Activated CD4-positive, alpha-beta memory T cell treated with anti-CD3 and anti-CD28 coated beads for 36 hours (primary cell): ENCODE measurements at places on chromosomes 11 and 22. TPM values are rescaled to one million over a fixed set of nuclear protein-coding genes. Genes with fewer than 3 reads are reported as not detected.

Gene CD3E
- total RNA-seq, result 488 TPM

DNA sequence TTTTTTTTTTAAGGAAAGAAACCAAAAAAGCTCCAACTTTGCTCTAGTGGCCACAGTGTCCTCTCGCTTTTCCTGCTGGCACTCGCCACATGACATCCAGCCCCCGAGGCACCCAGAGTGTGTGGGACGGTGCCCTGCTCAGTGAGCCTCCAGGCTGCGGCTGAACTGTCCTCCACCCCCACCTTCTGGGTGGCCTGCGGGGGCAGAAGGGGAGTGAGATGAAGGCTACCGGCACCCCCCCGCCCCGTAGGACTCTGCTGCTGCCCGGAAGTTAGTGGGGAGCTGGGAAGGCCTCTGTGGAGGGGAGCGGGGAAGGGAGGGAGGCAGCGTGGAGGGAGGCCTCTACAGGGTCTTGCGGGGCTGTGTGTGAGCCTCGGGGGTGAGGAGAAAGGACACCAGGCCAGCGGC lies 264.4 kb downstream of the CTTN start:
- no peaks in the 10 kb centered on the region for H3K4me1 ChIP-seq
- DNase-seq, result no peak
- H3K27ac ChIP-seq, result no peak overlapping the region
- peaks cover 32% of the 10 kb centered on the region for H3K27me3 ChIP-seq

Gene IRF7
- 80.7 TPM for total RNA-seq

GRCh38 chr11:85752201-85752889 lies 58.6 kb downstream of the SYTL2 start:
- peaks cover 6% of the 10 kb centered on the region for H3K36me3 ChIP-seq
- peaks cover 3% of the 10 kb centered on the region for H3K27me3 ChIP-seq
- DNase-seq, result peak; percentile 33
- H3K4me1 ChIP-seq, result peaks cover 91% of the 10 kb centered on the region

Gene BRSK2
- total RNA-seq, result 0.64 TPM

- H3K36me3 ChIP-seq, result no peaks in the 10 kb centered on the region
- no peak for DNase-seq
- peaks cover 5% of the 10 kb centered on the region for H3K27me3 ChIP-seq
- H3K4me3 ChIP-seq, result no peak overlapping the region
Measured at GRCh38 chr22:48069256-48069655, 1306.8 kb downstream of the TBC1D22A start.

Gene SGSM1
- 0.38 TPM for total RNA-seq

- no peak overlapping the region for H3K4me3 ChIP-seq
- no peak for DNase-seq
- no peaks in the 10 kb centered on the region for H3K4me1 ChIP-seq
Measured at GRCh38 chr11:73249853-73250783, 22.0 kb upstream of the P2RY6 start.

- no peak overlapping the region for H3K27ac ChIP-seq
- DNase-seq, result no peak
- H3K4me1 ChIP-seq, result no peaks in the 10 kb centered on the region
- H3K4me3 ChIP-seq, result no peak overlapping the region
- H3K36me3 ChIP-seq, result no peaks in the 10 kb centered on the region
- no peaks in the 10 kb centered on the region for H3K27me3 ChIP-seq
Measured at GRCh38 chr11:111352935-111353710, 26.0 kb downstream of the POU2AF1 start.

DNA sequence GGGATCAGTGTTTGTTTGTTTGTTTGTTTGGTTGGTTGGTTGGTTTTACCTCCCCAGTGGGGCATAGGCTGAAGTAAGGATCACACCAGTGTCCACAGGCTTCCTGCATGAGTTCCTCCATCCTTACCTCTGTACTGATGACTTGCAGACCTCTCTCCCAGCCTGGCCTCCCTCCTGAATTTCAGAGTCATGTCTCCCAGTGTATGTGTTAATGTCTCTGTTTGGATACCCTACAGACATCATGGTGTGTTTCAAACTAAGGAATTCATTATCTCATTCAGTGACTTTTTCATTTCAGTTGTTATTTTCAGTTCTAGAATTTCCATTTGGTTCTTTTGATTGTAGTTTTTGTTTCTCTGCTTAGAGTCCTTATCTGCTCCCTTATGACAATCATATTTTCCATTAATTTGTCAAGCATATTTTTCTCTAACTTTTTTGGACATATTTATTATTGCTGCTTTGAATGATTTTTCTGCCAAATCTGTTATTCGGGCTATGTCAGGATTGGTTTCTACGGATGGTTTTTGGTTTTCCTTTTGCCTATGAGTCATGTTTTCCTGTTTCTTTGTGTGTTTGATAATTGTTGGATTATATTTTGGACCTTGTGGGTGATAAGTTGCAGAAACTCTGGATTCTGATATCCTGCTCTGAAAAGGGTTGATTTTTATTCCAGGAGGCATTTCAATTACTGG lies 23.6 kb downstream of the MYEOV start:
- no peak for DNase-seq
- H3K36me3 ChIP-seq, result no peaks in the 10 kb centered on the region
- H3K4me3 ChIP-seq, result no peak overlapping the region
- H3K4me1 ChIP-seq, result peaks cover 12% of the 10 kb centered on the region

Gene MISFA
- total RNA-seq, result 2.9 TPM
